ENCODE measurements at places on chromosomes 2 and 18.

GRCh38 chr18:36895606-36896005, 66.7 kb downstream of the KIAA1328 start:
- no peak for DNase-seq

DNA sequence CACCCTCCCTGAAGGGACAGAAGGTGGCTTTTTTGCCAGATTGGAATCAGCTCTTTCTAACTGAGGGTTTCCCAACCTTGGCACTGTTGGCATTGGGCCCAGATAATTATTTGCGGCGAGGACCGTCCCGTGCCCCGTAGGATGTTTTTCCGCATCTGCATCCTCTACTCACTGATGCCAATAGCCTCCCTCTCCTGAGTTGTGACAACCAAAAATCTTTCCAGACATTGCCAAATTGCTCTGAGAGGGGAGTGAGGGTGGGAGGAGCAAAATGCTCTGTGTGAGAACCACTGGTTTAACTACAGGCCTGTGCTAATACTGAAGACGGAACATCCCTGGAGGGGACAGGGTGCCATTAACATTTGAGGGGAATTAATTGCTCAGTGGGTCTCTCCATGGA, 33.6 kb upstream of the GLI2 start:
- no peak for DNase-seq

DNA sequence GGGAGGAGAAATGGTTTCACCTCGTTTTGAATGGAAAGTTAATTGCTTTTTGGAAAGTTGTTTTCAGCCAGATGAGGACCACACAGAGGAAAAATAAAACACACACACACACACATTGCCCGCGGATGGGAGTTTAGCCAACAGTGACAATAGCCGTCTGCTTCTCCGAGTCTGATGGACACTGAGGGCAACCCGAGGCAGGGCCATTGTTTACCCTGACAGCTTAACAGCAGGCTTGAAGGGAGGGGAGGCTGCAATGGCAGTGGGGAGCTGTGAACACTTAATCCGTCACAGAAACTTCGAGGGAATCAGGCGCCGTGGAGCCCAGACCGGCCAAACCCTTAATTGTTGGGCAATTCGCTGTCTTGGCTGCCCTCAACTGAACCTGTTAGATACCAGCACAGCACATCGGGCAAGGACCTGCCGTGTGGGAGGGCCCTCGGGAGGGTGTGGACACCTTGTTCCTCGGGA, 145.9 kb downstream of the ACKR3 start:
- no peak for DNase-seq

GRCh38 chr18:55794288-55795052, 206.5 kb upstream of the TCF4 start:
- no peak for DNase-seq

DNA sequence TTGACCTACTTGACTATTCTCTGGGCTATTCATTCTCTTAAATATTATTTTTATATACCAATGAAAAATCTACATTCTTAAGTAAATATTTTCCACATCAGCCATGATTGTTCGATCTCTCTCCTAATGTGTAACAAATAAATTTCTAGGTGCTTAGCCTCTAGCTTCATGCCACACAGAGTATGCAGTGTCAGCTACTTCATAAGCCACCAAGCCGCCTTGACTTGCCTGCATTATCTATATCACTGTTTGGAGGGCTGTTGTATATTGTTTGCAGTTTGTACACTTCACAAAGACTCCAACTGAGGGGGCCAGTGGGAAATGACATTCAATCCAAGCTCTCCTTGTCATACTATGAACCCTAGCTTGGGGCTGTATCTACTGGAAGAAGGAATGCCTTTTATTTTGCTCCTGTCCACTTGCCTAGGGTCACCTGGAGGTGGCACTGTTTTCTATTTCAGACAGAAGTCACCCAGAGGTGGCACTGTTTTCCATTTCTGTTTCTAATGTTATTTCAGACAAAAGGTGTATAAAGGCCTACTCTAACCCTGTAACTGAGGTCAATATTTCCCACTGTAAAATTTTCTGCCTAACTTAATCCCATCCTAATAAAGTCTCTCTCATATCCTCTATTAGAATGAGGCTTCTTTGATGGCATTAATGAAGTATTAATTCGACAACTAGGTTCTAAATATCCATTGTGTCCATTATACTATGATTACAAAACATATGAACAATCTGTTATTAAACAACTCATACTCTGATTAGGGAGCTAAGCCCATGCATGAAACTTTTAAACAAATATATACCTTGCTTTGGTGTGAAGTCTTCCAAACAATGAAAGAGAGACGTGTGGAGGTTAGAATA, 36.4 kb downstream of the COL5A2 start:
- peak; percentile 59 for DNase-seq

DNA sequence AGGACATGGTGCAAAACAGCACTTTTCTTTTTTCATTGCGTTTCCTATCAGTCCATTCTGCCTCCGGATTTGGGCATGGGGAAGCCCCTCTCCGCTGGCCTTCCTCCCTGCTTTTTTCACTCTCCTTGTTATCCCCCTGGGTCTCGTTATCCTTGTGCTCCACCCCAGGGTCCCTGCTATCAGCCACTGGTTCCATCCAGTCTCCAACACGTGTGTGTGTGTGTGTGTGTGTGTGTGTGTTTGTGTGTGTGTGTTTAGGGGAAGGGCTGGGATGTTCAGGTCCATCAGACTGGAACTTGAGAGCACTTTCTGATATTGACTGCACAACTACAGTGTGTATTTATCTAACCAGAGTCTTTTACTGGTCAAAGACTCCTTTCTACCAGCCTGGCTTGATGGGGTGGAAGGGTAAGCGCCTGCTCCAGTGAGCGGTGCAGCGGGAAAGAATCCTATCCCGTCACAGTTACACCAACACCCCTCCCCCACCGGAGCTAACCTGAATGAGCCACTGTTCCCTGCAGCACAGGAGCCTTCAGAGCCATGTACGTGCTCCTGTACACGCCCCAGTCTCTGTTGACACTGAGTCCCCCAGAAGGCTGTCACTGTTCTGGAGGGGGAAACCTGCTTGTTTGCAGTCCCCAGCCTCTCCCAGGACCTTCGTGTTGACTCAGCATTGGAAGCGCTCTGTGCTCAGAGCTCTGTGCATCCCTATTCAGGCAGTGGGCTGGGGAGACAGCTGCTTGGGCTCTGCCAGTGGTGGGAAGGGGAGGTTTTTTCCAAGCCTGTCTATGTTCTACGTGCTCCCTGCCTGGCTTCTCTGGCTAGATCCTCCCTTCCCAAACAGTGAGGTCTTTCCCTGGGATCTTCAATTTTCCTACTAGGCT, 4.6 kb downstream of the INHA start:
- no peak for DNase-seq

DNA sequence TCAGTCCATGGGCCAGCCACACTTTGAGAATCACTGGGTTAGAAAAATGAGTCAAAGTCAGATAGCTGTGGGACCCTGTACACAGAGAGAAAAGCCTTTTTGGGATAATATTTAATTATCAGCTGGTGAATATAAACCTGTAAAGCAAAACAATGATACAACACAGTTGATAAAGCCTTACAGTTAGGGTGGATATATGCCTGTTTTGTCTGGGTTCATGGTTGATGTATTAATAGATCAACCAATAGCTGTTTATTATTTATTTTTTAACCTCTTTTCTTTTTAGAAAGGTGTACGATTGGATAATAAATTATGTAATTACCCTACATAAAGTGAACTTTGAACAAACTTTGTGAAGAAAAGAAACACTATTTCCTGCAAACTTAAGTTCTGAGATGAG, 145.6 kb downstream of the TDRD15 start:
- DNase-seq = no peak

DNA sequence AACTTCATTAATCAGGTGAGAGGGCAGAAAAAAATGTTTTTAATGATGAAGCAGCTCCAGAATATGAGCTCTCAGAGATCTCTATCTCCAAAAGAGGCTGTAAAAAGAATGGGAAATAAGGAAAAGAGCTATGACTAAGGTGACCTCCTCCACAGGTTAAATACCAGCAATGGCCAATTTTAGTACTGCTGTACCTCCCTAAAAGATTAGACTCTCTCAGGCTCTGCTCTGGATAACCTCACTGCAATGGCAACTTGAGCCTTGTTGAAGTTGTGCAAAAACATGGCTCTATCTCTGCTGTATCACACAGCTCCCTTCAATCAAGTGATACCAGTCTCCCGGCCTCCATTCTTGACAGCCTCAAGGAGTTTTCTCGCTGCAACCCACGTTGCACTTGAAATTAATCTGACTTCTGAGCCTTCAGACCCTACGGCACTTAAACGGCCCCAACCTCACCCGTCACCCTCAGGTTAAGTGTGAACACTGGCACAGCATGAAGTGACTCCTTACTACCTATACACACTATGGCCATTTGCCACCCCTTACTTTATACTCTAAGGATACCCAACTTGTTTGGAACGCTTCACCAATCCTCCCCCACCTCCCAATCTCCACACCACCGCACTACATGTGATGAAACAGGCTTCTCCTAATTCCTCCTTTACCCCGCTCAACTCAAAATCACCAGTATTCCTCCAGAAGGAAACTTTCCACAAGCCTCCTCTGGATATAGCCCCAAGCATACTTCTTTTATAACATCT, 36.3 kb downstream of the SMAD2 start:
- no peak for DNase-seq

DNA sequence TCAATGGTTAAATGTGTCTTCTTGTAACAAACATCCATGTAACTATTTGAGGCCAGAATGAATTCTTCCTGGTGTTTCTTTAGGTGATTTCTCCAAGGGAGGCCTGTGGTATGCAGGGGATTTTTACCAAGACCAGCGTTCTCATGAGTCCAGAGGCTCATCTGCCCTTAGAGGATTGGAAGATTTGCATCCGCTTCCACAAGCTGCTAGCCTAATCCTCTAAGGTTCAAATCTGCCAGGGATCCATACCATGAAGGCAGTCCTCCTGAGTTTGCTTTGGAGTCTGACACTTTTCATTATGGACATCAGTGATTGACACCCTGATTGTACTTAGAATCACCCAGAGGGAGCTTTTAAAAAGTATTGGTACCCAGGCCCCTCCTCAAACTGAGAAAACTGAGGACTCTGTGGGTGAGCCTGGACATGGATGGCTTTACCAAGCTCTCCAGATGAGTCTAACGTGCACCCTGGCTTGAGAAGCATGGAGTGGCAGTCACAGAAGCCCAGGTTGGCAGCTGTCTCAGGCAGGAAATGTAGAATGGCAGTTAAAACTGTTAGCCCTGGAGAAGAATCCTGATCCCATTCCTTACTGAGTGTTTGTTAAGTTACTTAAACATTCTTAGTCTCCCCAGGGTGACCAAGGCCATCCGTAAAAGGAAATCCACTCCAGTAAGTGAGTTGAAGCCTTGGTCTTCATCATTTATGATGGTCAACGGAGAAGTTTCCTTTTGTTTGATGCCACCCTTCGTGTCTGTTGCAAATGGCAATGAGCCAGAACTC, 95.3 kb upstream of the RMDN2 start:
- no peak for DNase-seq

GRCh38 chr2:233076749-233077148, 16.6 kb downstream of the INPP5D start:
- peak; percentile 42 for DNase-seq

DNA sequence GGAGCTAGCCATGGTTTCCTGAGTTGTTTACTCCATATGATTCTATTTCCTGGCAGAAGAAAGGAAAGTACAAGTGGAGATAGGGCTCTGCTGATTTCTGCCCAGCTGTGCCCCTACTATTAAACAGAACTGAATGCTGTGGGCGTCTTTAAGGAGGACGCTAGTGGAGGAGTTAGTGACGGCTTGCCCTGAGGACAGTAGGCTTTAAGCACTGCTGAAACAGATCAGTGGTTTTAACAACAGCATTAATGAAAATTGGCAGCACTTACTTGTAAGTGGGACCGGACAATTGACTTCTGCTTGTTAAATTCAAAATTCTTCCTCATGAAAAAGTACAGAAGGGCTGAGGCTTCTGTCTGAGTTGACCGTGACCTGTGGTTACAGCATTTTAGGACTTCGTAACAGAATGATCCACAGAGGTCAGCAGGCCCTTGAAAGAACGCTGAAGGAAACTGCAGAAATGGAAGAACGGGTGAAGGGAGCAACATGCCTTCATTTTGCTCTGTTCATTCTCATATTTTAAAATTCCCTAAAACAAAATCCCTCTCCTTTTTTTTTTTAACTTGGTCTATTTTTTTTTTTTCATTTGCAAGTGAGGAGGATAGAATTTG, 80.6 kb upstream of the CCDC195 start:
- DNase-seq = no peak

DNA sequence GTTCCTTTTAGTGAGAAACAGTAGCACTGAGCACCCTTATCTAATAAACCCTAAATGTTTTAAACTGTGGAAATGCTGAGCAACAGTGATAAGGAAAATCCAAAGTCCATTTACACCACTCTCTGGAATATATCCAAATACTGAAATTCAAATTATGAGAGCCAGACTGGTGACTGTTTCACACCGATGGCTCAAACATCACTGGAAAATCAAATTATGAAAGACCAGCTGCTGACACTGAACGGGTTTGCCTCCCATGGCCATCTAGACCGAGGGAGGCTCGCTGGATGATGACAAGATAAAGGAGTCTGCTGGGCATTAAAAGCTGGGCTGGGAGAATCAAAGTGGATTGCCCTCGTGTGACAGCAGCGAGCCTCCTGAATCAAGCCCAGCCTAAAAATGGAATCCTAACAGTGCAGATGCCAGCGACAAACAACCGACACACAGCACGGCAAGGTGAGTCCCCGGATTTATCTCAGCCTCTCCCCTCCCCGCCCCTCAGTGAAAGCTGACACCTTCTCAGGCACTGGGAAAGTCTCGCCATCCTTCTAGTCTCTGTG, 30.3 kb downstream of the SERPINE2 start:
- no peak for DNase-seq

DNA sequence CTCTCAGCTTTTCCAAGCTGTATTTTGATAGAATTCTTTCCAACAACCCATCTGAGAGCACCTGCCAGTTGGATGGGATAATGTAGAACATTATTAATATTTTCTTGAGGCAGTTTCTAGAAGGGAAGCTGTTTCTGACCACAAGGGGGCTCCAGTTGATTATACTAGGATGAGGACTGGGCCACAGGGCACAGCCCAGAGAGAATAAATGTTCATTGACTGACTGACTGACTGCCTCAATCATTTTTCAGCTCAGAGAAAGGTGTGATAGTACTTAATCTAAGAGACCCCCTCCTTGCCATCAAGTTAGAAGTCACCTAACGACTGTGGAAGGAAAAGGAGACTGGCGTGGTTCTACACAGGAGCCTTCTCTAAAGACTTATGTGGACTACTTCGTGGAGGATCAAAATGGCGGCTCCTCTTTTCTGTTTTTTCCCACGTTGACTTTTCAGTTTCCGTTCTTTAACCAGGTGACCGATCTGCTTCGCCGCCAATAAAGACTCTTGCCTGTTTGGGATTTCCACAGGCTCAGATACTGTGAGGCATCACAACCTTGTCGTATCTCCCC, 31.9 kb upstream of the CREG2 start:
- peak; percentile 68 for DNase-seq

DNA sequence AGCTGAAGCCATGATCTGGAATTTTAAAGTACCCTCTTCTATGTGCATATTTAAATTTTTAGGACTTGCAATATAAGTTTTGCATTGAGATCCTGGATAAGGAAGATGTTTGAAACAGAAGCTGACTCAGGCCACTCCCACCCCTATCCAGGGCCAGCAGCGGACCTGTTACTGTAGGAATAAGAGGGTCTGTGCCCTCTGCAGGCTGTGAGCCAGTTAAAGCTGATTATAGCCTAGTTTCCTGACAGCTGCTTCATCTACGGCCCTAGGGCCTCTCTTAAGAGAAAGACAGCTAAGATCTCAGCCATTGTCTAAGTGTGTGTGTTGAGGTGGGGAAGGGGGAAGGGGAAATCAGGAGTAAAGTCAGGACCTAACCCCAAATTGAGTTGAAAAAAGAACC, 234.0 kb downstream of the HAUS1 start:
- no peak for DNase-seq

GRCh38 chr2:56449002-56449431, 265.2 kb downstream of the CCDC85A start:
- DNase-seq = no peak
